ENCODE measurements at places on chromosomes 5 and 9. TPM values are rescaled to one million over a fixed set of nuclear protein-coding genes. Genes with fewer than 3 reads are reported as not detected.

NUTM2G gene
- total RNA-seq, result not detected

FABP6 gene
- total RNA-seq, result 0.70 TPM

ECM2 gene
- 0.17 TPM for total RNA-seq

PCDHB15 gene
- 0.10 TPM for total RNA-seq

ARHGEF37 gene
- 0.02 TPM for total RNA-seq

SCGB3A2 gene
- total RNA-seq, result not detected
